ENCODE measurements at places on chromosomes 6 and 20.

DNA sequence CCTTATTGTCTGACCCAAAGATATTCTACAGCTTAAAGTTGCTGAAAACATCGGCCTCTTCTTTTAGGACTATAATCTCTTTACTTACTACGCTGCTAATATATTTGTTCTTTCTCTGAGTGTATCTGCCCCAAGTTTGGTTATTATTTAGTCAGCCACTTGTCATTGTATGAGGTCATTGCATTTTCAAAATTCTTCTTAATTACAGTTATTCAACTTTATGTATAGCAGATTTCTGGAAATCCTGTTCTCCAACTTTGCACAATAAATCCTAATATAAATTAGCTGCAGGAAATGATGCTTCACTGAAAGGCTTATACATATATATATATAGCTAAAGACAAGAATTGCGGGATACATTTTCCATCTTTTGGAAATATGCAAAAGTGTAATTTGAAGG, 88.5 kb upstream of the HIVEP1 start:
- no peak for DNase-seq

DNA sequence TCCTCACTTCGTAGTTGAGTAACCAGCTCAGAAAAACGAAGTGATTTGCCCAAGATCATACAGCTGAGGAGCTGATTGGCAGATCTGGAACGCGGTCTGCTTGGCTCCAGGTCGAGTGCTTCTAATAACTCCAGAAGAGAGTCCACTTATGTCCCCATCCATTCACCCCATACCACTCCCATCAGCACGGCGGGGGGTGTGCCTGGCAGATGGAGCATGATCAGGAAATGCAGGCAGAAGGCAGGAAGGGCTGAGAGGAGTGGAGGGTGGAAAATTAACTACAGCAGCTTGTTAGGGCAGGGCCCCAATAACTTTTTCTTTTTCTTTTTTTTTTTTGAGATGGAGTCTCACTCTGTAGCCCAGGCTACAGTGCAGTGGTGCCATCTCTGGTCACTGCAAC, 15.0 kb downstream of the FITM2 start:
- no peak for DNase-seq

DNA sequence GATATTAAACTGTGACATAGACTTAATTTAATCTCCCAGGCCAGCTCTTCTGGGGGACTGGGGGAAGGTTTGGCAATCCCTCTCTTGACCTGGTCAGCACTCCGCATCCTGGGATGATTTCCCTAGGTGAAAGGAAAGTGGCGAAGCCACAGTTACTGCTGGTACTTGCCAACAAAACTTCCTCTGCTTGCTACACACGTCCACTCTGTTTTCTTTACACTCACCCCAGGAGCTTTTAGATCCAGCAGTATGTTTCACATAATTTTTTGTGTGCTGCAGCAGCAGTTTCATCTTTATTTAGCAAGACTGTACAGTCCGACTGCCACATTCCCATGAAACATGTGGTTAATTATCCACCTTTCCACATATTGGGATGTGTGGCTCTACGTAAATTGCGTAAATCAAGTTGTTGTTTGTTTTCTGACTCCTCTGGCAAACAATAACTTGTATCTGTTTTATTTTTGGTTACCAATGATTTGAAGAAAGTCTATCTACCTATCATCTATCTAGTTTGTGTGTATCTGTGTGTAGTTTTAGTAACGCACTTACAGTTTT, 284.0 kb downstream of the PHF3 start:
- DNase-seq = no peak

GRCh38 chr6:40536442-40536841, 50.7 kb downstream of the LRFN2 start:
- DNase-seq = no peak

GRCh38 chr20:23096097-23096496, 10.0 kb upstream of the CD93 start:
- no peak for DNase-seq

DNA sequence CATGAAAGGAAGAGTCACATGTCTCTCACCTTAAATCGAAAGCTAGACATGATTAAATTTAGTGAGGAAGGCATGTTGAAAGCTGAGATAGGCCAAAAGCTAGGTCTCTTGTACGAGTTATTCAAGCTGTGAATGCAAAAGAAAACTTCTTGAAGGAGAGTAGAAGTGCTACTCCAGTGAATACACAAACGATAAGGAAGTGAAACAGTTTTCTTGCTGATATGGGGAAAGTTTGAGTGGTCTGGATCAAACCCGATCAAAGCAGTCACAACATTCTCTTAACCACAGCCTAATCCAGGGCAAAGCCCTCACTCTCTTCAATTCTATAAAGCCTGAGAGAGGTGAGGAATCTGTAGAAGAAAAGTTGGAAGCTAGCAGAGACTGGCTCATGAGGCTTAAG, 1.9 kb upstream of the TPD52L1 start:
- no peak for DNase-seq
